ENCODE measurements at places on chromosomes 5 and 9. TPM values are rescaled to one million over a fixed set of nuclear protein-coding genes. Genes with fewer than 3 reads are reported as not detected.
A peak's percentile ranks its signal among the peaks of the same experiment; 100 is the strongest.

DNA sequence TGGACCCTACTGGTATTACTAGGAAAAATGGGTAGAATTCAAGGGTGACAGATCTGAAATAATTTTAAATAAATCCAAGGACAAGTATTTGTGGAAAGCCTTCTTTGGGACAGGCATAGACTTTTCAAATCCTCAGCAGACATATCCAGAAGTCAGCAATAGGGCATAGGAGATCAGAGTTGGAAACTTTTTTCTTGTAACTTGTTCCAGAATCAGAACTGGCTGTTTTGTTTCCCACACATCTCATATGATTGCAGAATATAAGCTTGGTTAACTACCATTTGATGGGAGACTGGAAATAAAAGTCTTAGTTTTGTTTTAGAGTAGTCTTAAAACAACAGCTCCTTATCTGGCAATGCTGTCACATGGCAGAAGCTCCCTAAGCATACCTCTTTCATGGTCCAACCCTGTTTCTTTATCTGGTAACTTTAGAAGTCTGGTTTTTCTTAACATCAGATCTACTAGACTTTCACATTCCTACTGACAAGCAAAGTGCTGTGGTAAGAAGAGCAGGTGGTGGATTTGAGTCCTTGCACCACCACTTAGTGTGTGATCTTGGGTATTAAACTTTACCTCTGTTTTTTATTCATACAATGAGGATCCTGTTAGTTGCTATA, 25.1 kb downstream of the XRCC4 start:
- H3K4me1 ChIP-seq: peaks cover 10% of the 10 kb centered on the region
- DNase-seq: no peak
- H3K27ac ChIP-seq: no peak overlapping the region
- H3K27me3 ChIP-seq: no peaks in the 10 kb centered on the region

GRCh38 chr5:98977723-98978122, 48.9 kb upstream of the CHD1 start:
- no peak overlapping the region for H3K27ac ChIP-seq
- no peak for DNase-seq
- H3K36me3 ChIP-seq: no peaks in the 10 kb centered on the region
- no peaks in the 10 kb centered on the region for H3K27me3 ChIP-seq
- no peak overlapping the region for H3K4me3 ChIP-seq

DNA sequence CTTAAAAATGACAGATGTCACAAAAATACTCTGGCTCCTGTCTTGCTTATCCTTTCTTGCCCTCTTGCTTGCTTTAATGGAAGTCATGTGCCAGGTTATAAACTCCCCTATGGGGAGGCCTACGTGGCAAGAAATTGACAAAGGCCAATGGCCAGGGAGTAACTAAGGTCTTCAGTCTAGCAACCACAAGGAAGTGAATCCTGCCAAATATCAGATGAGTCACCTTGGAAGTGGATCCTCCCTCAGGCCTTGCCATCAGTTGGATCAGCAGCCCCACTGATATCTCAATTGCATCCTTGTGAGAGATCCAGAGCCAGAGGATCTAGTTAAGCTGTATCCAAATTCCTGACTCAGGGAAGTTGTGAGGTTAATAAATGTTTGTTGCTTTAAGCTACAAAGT, 82.8 kb downstream of the CAAP1 start:
- H3K4me1 ChIP-seq: no peaks in the 10 kb centered on the region
- H3K27me3 ChIP-seq: no peaks in the 10 kb centered on the region
- DNase-seq: no peak

Gene CARTPT
- not detected for total RNA-seq

DNA sequence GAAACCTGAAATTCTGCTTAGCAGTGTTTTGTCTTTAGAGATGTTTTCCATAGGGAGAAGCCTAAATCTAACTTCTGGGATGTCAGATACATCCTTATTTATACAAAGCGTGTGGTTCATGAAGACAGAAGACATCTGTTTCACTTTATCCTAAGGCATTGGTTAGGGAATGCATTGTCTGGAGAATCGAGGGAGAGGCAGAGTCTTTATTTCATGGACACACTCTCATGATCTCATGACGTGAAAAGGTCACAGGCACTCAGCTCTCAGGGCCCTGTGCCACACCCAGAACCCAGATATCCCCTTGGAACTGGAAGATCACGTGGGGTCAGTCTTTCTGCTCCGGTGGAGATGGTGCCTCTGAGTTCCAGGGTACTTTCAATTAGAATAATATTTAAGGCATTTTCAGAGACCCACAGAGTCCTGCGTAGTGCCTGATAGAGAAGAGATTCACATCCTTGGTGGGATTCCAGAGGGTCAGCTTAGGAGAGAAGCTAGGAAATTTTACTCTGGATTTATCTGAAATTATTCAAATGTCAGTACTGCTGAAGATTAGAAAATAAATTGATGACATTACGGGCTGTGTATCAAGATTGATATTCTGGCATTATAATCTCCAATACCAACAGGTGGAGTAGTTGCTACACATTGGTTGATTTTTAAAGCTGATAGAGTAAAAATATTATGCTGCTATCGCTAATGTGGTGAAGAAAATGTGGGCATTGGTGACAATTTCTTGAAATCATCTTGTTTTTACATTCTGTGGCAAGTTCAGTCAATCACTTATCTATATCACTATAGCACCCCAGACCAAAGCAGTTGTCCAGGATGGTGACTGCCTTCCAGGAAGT, 378.3 kb downstream of the MTRR start:
- H3K27me3 ChIP-seq: no peaks in the 10 kb centered on the region
- no peaks in the 10 kb centered on the region for H3K4me1 ChIP-seq
- H3K36me3 ChIP-seq: no peaks in the 10 kb centered on the region
- no peak for DNase-seq
- H3K4me3 ChIP-seq: no peak overlapping the region
- no peak overlapping the region for H3K27ac ChIP-seq

- H3K36me3 ChIP-seq: no peaks in the 10 kb centered on the region
- H3K27me3 ChIP-seq: no peaks in the 10 kb centered on the region
- H3K27ac ChIP-seq: no peak overlapping the region
Observed at GRCh38 chr9:7300484-7300883, 499.1 kb downstream of the DMAC1 start.

DNA sequence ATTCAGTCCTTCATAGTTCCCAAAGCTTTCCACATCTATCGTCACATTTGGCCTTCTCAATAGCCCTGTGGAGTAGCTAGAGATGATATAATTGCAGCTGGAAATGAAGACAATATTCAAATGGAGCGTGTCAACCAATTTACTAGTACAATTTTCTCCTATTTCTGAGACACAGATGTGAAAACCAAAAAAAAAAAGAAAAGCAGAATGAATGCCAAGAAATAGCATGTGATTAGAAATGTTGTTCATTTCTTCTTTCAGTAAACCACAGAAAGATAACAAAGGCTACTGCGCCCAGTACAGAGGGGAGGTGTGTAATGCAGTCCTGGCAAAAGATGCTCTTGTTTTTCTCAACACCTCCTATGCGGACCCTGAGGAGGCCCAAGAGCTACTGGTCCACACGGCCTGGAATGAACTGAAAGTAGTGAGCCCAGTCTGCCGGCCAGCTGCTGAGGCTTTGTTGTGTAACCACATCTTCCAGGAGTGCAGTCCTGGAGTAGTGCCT, 99.0 kb downstream of the MUSK start:
- DNase-seq: peak; percentile 40
- H3K4me1 ChIP-seq: no peaks in the 10 kb centered on the region
- no peak overlapping the region for H3K27ac ChIP-seq
- H3K36me3 ChIP-seq: no peaks in the 10 kb centered on the region
- no peak overlapping the region for H3K4me3 ChIP-seq

GRCh38 chr5:55564721-55565120, 30.0 kb upstream of the PLPP1 start:
- no peaks in the 10 kb centered on the region for H3K36me3 ChIP-seq
- H3K4me1 ChIP-seq: no peaks in the 10 kb centered on the region

GRCh38 chr5:151678713-151679112, 8.0 kb downstream of the SPARC start:
- peak overlapping the region; percentile 78 for H3K4me3 ChIP-seq
- H3K27ac ChIP-seq: peak overlapping the region; percentile 81
- DNase-seq: no peak
- no peaks in the 10 kb centered on the region for H3K36me3 ChIP-seq

Gene NR4A3
- 9.5 TPM for total RNA-seq

- H3K36me3 ChIP-seq: no peaks in the 10 kb centered on the region
- H3K27ac ChIP-seq: peak overlapping the region; percentile 62
- H3K4me3 ChIP-seq: no peak overlapping the region
- H3K4me1 ChIP-seq: peaks cover 14% of the 10 kb centered on the region
Observed at GRCh38 chr5:127941646-127942045, 141.9 kb upstream of the SLC12A2 start.

Gene SLC34A1
- 0.12 TPM for total RNA-seq

Data from heart right ventricle (tissue), 16 donors.